ENCODE measurements at places on chromosomes 1 and 21.

DNA sequence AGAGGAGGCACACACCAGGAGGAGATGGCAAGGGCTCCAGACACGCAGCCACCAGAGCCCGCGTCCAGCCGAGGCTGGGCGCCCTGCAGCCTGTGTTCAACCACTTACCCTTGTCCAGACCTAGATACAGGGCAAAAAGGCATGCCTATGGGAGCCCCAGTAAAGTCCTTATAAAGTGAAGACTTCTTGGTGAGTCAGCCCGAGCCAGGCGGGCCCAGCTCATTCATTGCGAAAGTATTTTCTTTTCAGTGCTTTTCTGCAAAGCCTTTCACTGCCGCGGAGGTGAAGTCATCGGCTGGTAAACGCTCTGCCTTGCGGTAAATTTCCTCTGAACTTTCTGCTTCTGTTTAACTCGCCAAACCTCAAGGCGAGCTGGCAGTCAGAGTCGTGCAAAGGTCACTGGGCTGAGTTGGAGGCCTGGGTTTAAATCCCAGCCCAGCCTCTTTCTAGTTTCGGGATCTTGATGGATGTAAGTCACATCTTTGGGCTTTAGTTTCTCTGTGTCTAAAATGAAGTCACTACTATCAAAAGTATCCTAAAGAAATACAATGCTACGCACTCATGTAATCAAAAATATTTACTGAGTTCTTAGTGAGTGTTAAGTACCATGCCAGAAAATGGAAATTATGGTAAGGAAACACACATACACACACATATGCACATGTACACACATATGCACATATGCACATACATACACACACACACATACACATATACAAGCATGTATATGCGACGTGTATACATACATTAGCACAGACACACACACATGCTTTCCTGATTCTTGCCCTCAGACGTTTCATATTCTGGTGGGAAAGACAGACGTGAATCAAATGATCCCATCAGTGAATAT, 54.7 kb upstream of the IFFO2 start:
- peak; percentile 92 for DNase-seq

- DNase-seq = no peak
Measured at GRCh38 chr1:99264201-99265021, at the start of gene PLPPR4. Gene PLPPR4 (plus strand): TSS chr1:99264492. CDS start chr1:99264594, 102 bp downstream.

DNA sequence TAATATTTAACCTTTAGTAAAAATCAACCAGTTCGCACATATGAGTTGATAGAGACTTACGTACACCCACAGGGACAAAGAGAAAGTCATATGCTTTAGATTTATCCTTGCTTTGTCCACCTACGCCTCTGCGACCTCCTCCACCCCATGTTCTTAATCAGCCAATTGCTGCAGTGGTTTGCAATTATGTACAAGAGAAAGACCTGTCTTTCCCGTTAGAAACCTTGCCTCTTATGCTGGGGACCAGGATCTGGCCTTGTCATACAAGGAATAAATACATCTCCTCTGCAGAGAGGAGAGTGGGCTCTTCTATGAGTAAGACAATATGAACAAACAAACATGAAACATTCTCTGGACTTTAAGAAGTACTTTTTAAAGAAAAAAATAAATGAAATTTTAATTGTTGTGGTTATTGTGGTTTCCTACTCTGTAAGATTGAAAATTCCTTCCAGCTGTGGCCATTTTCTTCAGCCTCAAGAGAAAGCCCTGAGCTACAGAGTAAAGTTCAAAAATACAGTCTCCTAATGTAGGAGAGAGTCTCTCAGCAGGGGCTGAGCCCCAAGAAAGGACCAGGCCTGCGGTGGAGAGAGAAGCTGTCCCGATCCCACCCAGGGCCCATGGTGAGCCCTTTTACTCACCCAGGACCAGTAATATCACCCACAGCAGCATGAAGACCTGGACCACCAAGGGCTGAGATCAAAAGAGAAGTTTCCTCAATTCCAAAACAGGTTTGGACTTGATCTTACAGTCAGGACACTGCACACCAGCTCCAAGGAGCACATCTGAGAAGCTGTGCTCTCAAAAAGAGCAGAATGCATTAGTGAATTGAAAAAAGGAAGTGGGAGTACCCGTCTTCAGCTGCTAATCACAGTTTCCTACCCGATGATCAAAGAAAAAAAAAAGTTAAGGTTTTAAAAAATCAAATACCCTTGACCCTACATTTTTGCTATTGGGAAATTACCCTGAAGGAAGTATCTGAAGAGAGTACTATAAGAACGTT, at the start of gene FCRL5:
Gene FCRL5 (minus strand): TSS at position 822 of the 1,000 bp plus-strand sequence. CDS start 153 bp downstream, at position 669.
- no peak for DNase-seq

DNA sequence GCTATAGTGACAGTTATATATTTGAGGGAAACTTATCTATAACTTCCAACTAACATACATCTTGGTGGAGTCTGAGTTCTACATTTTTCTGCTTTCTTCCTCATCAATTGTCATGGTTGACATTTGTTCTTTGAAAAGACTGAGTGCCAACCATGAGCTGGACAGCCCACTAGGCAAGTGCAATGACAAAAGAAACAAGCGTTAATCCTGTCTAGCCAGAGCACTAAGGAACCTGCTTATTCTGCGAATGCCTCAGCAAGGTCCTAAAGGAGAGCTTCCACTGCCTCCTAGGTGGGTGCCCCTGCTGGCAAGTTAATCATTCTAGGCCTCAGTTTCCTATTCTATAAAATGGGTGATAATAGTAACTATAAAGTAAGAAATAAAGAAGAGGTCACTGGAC, 44.8 kb downstream of the IRF2BP2 start:
- no peak for DNase-seq

- DNase-seq = no peak
Measured at GRCh38 chr1:64505944-64506655, 36.2 kb downstream of the CACHD1 start.

- DNase-seq = no peak
Measured at GRCh38 chr1:87017998-87018672, 103.7 kb downstream of the HS2ST1 start.

DNA sequence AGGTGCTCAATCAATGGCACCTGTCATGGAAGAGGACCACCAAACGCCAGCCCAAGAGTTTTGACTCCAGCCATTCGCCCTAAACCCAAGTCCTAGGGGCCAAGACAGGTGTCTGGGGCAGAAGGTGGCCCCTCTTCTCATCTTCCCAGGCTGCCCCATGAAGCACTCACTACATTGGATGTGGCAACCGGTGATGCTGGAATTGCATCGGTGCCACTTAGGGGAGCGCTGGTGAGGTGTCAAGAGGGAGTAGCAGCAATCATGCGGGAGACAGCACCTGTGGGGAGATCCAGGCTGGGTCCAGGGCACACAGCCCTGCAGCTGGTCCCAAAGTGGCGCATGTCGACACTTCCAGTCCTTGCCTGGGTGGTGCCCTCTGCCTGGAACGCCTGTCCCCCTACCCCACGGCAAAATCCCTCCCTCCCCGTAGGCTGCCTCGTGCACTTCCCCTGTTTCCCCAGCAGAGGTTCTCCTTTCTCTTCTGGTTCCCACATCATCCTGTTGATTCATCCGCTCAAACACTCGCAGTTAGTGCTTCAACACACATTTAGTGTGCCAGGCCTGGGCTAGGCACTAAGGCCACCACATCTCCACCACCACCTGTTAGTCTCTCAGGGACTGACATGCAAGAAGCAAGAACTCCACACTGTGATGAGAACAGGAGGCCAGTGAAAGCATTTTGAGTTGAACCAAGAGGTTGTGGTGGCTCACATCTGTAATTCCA, 18.5 kb downstream of the PLA2G2D start:
- DNase-seq = peak; percentile 11

- no peak for DNase-seq
Measured at GRCh38 chr1:228064296-228064695, 18.2 kb upstream of the ARF1 start.

DNA sequence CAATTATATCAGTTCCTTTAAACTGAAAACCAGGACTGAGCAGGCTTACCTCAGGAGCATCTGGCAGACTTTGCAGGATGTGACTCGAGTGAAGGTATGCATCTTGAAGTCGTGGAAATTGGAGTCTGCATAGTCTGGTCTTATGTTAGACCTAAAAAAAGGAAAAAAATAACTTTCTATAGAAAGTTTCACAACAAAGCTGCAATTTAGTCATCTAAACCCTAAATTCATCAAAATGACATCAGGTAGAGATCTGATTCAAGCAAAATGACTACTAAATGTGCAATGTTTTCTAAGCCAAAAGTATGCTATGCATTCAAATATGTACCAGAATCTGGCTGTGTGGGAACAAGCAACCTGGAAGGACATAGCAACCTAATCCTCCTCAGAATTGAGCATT, 260.1 kb downstream of the VAV3 start:
- no peak for DNase-seq

DNA sequence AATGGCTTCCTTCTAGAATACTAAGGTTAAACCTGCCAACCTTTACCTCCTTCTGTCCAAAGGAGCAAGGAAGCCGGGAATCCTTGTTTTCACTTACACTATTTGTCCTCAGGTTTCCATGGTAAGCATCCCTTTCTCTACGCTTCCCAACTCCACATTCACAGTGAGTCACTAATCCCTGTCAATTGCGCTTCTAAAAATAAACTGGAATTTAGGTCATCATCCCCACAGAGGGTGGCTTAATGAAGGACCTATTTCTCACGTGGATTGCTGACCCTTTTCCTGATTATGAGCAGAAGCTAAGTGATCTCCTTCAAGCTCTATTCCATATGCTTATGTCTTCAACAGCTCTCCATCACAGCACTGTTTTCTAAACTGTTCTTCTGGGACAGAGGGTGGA, 39.9 kb upstream of the ABCA4 start:
- peak; percentile 30 for DNase-seq

DNA sequence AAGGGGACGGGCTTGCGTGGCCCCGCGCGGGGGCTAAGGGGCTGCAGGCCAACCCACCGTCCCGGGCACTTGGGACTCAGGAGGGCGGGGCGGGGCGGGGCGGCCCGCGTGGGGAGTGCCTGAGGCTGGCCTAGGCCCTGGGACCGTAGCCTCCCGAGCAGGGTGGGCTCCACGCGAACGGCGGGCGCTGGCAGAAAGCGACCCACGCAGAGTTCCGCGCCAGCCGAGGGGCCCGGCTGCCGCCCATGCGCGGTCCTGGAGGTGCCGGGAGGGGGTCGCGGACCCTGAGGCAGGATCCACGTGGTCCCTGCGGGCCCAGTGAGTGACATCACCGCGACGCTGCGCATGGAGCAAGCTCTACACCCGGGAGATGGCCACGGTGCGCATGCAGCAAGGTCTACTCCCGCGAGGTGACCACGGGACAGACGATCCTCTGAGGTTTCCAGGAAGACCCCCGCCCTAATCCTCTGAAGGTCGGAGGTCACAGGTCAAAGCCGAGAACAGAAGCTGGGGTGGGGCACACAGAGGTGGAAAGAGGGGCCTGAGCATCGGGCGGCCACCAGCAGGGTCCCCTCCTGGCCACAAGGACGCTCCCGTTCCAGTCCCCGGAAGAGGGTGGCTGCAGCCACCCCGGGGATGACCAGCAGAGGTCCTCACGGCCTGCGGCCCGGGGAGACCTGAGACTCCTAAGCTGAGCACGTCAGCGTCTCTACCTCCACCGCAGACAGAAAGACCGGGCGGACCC, 13.5 kb upstream of the SLC19A1 start:
- peak; percentile 44 for DNase-seq

DNA sequence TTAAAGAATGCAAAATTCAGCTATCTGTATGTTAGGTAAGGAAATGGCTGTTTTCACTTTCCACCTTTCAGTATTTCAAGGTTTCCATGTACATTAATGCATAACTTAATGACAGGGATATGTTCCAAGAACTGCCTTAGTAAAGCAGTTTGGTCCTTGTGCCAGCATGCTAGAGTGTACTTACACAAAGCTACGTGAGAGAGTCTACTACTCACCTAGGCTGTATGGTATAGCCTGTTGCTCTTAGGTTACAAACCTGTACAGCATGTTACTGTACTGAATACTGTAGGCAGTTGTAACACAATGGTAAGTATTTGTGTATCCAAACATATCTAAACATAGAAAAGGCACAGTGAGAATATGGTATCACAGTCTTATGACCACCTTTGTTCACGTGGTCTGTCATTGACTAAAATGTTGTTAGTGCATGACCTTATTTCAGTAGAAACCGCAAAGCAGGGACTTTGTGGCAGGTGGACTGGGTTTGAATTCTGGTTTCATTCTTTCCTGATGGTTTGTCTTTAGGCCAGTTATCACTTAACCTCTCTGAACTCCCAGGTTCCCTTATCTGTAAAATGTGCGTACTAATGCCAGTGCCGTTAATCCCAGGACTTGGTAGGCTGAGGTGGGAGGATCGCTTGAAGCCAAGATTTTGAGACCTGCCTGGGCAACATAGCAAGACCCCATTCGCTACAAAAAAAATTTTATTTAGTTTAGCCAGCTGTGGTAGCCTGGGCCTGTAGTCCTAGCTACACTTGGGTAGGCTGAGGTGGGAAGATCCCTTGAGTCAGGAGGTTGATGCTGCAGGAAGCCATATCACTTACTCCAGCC, 4.9 kb downstream of the SMYD2 start:
- DNase-seq = no peak

GRCh38 chr1:170734412-170735175, 70.7 kb downstream of the PRRX1 start:
- DNase-seq = no peak

DNA sequence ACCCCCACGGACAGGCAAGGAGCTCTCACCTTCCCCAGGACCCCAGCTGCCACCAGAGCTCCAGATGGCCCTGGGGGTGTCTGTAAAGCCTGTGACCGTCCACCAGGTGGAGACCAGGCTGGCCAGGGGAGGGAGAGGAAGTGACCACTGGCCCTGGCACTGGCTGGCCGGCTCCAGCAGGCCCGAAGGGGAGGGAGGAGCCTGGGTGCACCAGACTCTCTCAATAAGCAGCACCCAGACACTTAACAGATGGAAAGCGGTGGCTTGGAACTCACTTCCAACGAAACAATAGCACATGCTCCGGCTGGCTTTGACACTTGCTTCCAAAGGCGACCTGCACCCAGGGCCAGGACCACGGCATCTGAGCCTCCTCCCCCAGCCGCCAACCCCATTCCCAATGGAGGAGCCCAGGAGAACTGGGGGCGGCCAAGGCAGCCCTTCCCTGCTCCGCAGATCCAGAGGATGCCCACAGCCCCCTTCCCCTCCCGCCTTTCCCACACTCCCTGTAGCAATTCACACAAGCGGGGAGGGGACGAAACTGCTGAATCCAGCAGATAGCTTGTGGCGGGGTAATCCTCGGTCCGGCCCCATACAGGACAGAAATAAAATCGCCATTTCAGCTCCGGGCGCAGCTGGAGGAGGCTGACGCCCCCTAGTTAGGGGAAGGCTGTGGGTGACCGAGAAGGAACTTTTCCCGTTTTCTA, 742 bp upstream of the PDE9A start:
- DNase-seq = no peak

DNA sequence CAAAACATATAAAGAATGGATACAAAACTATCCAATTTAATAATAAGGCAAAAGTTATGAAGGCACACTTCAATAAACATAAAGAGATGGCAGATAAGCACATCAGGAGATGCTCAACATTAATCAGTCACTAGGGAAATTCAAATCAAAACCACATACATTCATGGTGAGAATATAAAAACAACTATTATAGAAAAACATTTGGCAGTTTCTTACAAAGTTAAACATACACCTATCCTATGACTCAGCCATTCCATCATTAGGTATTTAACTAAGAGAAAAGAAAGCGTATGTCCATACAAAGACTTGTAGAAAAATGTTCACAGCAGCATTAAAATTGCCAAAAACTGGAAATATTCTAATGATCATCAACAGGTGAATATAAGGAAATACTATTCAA, 44.3 kb downstream of the KIFAP3 start:
- DNase-seq = no peak
